ENCODE measurements at places on chromosomes 16 and 17.

DNA sequence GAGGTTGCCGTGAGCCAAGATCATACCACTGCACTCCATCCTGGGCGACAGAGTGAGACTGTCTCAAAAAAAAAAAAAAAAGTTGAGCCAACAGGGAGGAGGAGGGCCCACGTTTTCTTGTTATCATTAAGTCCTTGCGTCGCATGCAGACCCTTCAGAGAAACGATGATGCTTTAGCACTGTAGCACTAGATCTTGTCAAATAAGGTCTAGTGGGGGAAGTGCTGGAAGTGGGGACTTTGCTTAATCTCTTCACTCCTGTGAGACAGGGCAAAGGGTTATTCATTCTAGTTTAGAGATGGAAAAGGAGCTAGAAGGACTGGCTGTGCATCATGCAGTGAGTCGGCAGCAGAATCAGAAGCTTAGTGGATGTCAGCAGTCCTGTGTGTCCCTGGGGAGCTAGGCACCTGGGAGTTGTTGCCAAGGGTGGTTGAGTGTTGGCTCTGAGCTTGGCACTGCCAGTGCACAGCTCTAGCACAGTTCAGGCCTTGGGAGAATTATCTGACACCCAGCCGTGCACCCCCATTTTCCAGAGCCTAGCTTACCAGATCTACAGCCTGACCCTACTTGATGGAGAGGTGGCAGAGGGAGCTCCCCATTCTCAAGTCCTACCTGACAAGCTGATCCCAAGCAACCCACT, 33.4 kb upstream of the TBX2 start:
- no peak for DNase-seq

DNA sequence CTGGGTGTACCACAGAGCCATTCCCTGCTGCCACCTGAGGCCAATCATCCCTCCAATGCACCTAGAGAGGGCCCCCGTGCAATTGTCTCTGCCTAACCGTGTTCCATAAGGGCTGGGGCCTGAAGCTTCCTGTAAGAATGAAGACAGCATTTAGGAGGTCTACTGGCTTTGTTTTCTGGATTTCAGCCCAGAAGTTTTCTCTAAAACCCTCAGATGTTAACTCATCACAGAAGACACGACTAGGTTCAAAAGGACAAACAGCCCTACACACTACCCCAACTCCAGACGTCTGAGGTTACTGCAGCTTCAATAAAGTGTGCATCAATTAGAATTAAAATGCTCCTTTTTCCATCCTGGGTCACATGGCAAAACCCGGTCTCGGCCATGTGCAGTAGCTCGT, 10.8 kb upstream of the DRG2 start:
- no peak for DNase-seq

DNA sequence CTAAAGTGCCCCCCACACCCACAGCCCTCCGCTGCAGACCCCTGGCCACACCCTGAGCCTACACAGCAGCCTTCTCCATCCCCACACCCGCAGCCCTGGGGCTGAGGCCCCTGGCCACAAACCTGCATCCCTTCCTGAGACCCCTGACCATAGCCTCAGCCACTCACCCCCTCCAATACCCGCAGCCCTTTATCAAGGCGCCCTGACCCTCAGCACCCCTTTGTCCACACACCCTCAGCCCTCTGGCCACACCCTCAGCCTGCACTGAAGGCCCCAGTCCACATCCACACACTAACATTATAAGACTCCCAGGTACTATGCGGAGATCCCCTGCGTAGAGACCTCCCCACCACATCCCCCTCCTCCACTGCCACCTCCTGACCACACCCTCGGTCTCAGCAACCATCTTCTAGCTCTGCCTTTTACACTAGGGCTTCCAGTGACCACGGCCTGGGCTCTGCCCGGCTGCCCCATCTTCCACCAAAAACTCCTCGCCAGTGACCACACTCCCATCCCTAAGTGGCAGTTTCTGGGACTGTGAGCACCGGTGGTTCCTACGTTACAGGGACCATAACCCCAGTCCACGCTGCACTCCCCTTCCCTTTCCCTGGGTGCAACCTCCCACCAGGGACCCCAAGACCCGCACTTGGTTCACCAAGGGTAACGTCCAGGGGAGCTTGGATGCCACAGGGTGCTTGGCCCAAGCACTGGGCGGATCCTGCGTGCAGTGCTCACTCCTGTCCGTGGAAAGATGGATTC, 818 bp downstream of the TPPP3 start:
- DNase-seq: no peak

- no peak for DNase-seq
Measured at GRCh38 chr17:69593716-69594115, 179.2 kb downstream of the MAP2K6 start.

DNA sequence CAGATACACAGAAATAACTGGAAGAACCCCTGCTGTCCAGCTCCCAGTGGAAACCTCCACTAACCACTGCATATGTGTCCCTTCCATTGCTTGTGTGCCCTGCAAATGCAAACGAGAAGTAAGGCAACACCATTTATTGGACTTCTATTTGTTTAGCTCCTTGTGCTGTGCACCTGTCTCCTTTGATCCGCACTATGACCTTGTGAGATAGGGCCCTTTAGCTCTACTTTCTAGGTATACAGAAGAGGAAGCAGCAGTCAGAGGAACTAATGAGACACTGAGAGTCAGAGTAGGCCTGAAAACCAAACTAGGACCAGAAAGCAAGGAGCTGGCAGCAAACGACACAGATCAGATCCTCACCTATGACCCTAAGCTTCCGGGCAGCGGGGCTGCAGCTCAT, 22.4 kb downstream of the SOX9 start:
- DNase-seq: no peak

GRCh38 chr17:81125573-81126081, 39.7 kb upstream of the PVALEF start:
- DNase-seq: no peak

Measured in memory B cell (primary cell).